Adipocyte (in vitro differentiated cells): ENCODE measurements at places on chromosomes 12 and 14.

DNA sequence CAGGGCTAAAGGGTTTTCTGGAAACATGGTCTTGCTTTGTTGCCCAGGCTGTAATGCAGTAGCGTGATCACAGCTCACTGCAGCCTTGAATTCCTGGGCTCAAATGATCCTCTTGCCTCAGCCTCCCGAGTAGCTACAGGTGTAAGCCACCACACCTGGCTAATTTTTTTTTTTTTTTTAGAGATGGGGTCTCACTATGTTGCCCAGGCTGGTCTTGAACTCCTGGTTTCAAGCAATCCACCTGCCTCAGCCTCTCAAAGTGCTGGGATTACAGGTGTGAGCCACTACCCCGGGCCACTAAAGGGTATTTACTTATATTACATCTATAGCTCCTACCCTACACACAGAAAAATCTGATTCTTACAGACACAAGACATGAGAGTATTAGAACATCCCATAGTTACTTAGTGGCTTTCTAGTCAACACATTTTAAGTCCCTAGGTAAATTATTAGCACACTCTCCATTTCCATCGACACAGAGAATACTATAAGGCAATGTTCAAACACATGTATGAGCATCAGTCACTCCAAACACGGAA is 6.2 kb upstream of the DCAF11 start:
- no peak for DNase-seq

GRCh38 chr12:49503674-49504180 is 35.1 kb upstream of the KCNH3 start:
- DNase-seq, result peak; percentile 17

GRCh38 chr12:92010368-92010767 is 135.3 kb downstream of the BTG1 start:
- DNase-seq, result no peak

- no peak for DNase-seq
Observed at GRCh38 chr12:73678335-73678734, 859.3 kb upstream of the ATXN7L3B start.

DNA sequence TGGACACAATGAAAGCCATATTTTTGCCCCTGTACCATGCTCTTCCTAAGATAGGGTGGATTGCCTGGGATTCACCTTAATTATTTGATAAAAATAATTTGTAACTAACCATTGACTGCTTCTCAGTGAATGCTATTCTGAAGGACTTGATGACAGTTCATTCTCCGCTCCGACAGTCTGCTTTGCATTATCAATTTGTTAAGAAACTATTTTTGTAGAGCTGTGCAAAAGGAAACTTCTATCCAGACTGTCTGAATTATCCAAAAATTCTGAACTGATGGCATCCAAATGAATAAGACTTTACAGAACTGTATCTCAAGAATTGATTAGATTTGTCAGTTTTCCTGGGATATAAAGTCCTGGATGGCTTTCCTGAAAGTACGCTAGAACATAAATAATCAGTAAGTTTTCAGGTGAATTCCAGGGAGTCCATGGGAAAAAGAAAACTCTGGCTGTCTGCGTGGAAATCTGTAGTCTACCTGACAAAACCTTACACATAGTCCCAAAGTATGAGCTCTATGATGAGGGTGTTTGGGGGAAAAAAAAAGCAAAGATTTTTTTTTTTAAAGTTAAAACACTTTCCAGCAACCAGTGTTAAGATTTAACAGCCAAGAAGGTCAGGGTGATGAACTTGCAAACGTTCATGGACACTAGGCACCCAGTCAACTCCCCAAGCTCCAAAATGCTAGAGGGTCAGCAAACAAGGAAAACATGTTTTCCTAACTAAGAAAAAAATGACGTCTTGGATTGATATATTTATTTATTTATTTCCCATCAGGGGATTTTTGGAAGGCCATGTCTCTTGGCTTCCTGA is 291.1 kb upstream of the TBX3 start:
- no peak for DNase-seq

- no peak for DNase-seq
Observed at GRCh38 chr14:103581954-103582703, 19.4 kb downstream of the COA8 start.

GRCh38 chr12:100717733-100718067 is 76.9 kb upstream of the ANO4 start:
- DNase-seq, result peak; percentile 25

DNA sequence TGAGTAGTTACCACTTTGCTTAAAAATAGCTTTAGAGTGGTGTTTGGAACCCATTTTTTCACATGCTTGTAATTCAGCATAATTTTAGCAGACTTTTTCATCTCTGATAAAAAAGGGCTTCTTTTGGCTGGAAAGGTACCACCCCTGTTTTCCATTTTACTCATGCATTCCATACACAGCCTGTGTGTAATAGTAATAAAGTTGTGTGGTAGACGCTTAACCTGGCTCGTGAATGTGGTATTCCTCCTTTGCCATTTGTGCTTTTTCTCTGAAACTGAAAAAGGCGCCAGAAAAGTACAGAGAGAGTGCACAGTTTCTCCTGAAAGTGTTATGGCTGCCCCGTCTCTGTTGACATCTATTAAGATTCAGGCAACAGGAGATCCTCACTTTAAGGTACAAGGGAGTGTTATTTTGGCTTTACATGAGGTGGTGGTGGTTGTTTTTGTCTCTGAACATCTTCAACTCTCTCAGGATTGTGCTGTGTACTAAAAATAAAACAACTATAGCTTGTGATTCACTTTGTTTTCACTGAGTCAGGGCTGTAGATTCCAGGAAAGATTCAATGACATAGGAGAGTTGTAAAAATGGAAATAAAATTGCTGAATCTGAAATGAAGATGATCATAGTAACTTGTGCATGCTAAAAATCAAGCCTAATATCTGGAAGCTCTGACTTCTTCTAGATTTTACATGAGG is 45.6 kb upstream of the MIS18BP1 start:
- no peak for DNase-seq

- DNase-seq, result no peak
Observed at GRCh38 chr12:6784296-6784695, 5.0 kb upstream of the CD4 start.
